ENCODE measurements at places on chromosomes 2 and 18.

- no peak for DNase-seq
These were observed 61.2 kb downstream of the MSH6 start for GRCh38 chr2:47844162-47844561.

DNA sequence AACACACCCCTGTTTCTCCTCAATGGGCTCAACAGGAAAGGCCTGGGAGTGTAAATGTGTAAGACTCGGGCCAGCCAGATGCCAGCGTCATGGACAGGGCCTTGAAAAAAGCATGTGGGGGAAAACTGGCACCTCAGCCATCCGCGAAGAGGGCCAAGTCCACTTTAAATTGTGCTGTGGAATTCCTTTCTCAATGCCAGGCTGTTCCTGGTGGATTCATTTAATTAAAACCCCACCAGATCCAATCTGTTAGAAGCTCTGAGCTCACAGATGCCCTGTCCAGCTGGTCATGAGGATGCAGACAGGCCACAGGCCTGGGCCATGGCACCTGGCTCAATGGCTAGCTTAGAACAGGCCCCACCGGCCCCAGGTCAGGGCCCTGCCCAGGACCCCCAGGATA, 24.8 kb downstream of the KCNK3 start:
- DNase-seq = no peak

GRCh38 chr2:172704072-172704936, 31.3 kb upstream of the RAPGEF4 start:
- DNase-seq = peak; percentile 44

GRCh38 chr2:203623096-203623495, 83.3 kb upstream of the CD28 start:
- DNase-seq = peak; percentile 96

Measured in fibroblast of skin of right biceps (primary cell).